ENCODE measurements at places on chromosomes 3 and 15. TPM values are rescaled to one million over a fixed set of nuclear protein-coding genes. Genes with fewer than 3 reads are reported as not detected.

DNA sequence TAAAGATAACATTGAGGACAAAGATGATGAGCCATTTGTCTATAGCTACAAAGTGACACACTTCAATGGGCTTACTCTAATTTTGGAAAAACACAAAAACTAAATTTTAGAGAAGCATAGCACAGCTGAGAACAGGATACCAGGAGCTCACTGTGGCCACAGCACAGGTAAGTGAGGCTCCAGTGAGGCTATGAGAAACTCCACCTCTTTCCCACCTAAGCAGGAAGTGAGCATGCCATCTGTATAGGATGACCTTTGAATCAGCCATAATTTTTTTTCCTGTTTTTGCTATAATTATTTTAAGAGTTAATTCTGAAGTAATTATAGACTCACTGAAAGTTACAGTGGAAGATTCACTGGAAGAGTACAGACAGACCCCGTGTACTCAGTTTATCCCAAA, 82.1 kb upstream of the DCLK3 start:
- no peak for DNase-seq

- no peak for DNase-seq
Observed at GRCh38 chr3:134367869-134368750, 6.1 kb downstream of the AMOTL2 start.

DNA sequence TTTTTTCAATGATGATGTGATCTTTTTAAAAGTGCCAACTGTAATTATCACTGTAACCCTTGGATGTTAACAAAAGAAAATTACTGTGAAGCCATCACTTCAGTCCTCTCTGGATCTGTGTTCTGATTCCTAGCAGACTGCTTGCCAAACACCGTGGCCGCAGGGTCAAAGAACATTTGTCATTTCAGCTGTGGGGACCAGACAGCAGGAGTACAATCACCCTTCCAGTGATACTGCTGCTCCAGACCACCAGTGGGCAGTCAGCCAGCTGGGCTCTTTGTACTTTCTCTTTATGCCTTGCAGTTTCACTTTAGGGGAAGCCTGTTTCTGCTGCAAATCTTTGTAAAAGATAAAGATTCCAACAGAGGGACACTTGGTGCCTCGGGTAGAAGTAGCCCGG, 770.0 kb downstream of the GRM7 start:
- peak; percentile 21 for DNase-seq

BFSP2 gene
- not detected for total RNA-seq

DNA sequence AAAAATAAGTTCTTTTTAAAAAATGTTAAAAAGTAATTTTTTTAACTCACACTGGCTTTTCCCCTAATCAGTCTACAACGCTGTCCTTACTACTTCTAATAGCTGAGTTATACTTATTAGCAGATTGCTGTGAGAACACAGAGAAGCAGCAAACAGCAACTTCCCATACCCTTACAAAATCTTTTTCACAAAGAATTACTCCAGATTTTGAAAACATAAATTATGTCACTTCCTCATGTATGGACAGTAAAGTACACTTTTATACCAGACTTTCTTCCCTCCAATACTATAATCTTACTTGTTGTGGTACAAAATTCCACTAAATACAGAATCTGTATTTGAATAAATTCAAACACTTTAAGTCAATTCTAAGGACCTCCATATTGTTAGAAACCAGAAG, 2.1 kb downstream of the PHC3 start:
- no peak for DNase-seq

GRCh38 chr3:79922633-79923032, 154.8 kb upstream of the ROBO1 start:
- no peak for DNase-seq

GRCh38 chr3:96712792-96713191, 101.6 kb upstream of the EPHA6 start:
- no peak for DNase-seq

GRCh38 chr3:43024181-43024885, 45.2 kb downstream of the GASK1A start:
- no peak for DNase-seq

ST3GAL6 gene
- total RNA-seq = 11.9 TPM

DNA sequence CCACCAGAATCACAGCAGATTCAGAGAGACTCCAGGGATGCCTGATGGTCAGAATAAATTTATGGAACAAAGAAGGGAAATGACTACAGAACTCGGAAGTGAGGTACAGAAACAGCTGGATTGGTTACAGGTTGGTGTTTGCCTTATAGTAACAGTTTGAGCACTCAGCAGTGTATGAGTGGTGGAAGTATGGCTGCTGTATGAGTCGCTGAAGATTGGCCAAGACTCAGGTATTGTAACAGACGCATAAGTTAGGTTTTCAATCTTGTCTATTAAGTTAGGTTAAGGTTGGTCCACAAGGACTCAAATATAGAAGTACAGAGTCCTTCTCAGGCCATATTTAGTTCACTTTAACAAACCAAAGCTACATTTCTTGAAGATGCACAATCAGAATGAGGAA, 33.1 kb downstream of the ATP13A5 start:
- DNase-seq = no peak

- DNase-seq = no peak
Observed at GRCh38 chr3:157231071-157231470, 71.1 kb upstream of the CCNL1 start.

GHSR gene
- not detected for total RNA-seq

PROK2 gene
- total RNA-seq = not detected

DNA sequence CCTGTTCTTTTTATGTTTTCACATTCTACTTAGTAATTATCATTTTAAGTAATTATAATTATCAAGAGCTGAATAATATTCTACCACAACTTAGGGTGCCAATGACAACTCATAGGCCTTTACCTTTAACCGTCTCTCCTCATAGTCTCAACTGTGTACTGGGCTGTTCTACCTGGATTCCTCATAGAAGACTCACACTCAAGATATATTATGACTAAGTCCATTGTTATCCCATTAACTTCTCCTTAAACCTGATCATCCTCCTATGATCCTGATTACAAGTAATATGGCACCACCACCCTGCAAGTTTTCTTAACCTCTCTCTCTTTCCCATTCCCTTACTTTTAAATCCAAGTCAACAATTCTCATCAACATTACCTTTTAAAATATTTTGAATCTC, 285.9 kb upstream of the VEPH1 start:
- no peak for DNase-seq

DNA sequence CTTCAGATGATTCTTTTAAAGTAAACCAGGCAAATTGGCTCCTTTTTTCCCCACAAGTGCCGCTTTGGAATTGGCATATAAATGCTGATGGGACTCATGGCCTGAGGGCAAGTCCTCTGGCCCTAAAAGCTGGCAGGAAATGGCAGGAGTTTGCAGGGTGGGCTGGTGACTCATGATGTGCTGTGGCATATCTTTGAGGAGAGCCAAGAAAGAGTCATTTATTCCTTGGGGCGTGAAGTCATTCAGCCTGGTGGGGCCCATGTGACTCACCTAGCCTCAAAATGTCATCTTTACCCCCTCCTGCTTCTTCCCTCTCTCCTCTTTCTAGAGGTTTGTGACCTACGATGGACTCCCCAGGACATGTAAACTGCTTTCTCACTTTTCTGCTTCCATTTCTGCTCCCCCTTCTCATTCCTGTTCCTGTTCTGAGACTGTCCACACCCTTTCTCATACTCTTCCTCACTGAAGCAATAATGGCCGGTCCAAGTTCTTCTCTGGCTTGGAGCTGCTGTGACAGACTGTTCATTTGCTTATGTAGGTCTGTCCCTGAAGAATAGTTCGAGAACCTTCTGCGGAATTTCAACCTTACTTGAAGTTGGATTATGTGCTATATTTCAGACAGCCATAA, 326.1 kb downstream of the SATB1 start:
- peak; percentile 71 for DNase-seq

GRCh38 chr15:92809880-92810361, 90.2 kb upstream of the CHD2 start:
- no peak for DNase-seq

- no peak for DNase-seq
Observed at GRCh38 chr15:36791844-36792571, 212.6 kb downstream of the CDIN1 start.

- no peak for DNase-seq
Observed at GRCh38 chr3:66498687-66499621, 1.9 kb downstream of the LRIG1 start.

NAA80 gene
- total RNA-seq = 2.4 TPM

DNA sequence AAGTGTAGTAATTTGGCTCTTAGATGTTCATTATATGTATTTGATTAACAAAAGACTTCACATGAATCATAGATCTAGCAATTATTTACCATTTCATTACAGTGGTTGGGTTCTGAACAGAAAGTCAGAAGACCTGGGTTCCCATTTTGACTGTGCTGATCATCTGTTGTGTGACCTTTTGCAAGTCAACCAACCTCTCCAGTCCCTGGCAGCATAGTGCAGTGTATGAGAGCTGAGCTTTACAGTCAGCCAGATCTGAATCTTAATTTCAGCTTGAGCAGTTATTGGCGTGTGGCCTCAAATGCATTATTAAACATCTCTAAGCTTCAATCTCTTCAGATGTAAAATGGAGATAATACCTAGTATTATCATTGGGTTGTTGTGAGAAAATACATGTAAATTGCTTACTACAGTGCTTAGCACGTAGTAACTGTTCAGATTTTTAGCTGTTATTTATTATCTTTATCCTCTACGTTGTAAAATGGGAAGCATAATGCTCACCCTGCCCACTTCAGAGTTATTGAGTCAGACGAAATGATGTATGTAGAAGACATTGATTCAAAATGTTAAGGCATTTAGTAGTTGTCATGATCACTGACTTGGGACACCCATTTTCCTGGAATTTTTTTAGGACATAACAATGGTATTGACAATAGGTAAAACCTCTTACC, 104.0 kb downstream of the KLHL25 start:
- no peak for DNase-seq

TAGLN3 gene
- not detected for total RNA-seq
